Aorta (tissue), 5 donors: ENCODE measurements at places on chromosomes 4 and X. TPM values are rescaled to one million over a fixed set of nuclear protein-coding genes. Genes with fewer than 3 reads are reported as not detected.

DNA sequence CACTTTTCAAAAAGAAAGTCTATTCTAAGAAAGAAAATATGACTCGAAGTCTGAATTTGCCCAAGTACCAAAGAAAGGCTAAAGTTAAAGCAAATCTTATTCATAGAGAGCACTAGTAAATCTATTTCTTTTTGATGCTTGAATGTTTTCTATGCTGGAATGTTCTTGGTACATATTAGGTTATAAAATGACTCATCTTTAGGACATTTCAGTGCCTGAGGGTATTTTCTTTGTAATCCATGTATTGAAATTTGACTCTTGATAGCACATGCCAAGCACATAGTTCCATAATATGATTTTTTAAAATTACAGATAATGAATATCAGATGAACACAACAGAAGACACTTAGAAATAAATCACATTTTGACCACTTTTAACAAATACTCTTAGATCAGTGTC is 232.8 kb downstream of the TRIML1 start:
- DNase-seq = no peak

GRCh38 chr4:53185869-53186585 is 179.8 kb downstream of the SCFD2 start:
- no peak for DNase-seq

- DNase-seq = no peak
Measured at GRCh38 chr4:27921231-27921630, 1060.6 kb downstream of the STIM2 start.

DNA sequence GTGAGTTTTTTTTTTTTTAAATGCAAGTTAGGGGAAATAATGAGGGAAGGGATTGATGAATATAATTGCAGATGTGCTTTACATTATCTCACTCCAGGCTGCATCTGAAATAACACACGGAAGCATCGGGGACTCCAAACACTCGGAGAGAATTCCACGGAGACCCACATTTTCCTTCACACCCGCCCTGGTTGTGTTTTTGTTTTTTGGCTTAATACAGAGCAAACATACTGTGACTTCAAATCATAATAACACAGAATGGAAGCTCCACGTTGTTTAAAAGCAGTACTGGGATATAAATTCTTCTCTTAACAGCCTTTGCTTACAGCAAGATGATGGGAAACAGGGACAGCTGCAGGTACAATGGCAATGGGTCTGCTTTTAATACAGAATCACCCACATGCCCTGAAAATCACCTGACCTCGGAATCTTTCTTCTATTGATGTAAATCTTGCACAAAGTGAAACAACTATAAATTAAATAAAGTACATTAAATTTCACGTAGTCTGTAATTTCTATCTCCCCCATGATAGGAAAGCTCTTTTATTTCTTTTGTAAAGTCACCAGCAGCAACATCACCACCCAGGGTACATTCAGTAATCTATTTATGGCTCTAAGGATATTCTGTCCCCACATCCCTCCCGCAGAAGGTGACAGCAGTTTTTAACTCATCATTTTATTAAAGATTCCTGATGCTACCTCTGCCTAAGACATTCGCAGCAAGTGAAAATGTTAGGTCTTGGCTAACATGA is 119.3 kb downstream of the ZNF827 start:
- no peak for DNase-seq

GRCh38 chr4:148305751-148306150 is 136.5 kb downstream of the NR3C2 start:
- DNase-seq = no peak

GRCh38 chrX:39705290-39705689 is 392.5 kb downstream of the BCOR start:
- peak; percentile 81 for DNase-seq

DNA sequence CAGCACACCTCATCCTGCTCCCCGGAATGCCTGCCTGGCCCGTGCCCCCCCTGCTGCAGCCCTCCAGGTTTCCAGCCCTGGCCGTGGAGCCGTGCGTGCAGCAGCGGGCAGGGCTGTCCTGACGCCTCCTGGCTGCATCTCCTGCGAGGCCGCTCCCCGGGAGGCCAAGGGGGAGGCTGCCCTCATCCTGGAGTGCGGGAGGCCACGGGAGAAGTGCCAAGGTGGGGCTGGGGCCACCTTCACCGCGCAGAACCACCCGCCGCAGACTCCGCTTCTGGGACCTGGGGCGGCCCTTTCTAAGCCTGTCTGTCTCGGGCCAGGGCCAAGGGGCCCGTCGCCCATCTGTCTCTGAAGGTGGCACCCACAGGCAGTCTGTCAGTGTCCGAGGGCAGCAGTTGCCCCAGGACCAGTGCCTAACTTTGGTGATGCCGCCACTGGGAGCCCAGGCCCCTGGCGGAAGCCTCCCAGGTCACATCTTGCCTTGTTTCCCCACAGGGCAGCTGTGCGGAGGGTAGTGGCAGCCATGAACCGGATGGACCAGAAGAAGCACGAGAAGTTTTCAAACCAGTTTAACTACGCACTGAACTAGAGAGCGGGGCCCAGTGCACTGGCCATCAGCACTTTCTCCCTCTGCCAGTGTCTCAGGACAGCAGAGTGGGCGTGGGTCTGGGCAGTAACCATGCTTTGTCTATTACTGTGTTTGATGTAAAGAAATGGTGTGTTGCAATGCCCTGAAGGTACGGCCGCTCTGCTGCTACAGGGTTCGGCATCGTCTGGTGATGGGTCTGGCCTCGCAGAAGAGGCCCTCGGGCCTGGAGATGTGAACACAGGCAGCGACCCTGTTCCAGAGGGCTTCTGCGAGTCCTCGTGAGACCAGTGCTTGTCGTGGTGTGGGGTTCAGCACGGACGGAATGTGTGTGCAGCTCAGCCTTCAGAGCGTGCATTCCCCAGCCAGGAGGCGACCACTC is 20.6 kb downstream of the NKX1-1 start:
- DNase-seq = peak; percentile 34

- DNase-seq = peak; percentile 66
Measured at GRCh38 chr4:7381890-7382633, 52.7 kb downstream of the PSAPL1 start.

DNA sequence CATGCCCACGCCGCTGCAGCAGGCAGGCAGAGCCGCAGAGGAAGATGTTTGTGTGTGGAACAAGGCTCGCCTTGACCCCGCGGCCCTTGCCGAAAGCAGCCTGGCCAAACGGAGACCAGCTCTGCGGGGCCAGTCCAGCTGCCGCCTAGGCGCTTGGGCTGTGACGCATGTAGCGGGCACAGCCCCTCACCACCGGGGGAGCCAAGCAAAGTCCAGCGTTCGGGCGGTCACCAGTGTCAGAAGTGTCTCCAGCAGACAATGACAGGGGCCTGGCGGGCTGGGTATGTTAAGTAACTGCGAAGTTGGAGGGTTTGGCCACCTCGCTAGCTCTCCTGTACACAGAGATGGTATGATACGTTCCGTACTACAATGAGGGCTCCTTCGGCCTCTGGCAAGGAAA is 1.3 kb downstream of the AMER1 start:
- peak; percentile 53 for DNase-seq

- no peak for DNase-seq
Measured at GRCh38 chr4:38109896-38110295, 149.7 kb downstream of the PTTG2 start.

GRCh38 chr4:127441571-127441970 is 191.2 kb upstream of the INTU start:
- DNase-seq = no peak

DNA sequence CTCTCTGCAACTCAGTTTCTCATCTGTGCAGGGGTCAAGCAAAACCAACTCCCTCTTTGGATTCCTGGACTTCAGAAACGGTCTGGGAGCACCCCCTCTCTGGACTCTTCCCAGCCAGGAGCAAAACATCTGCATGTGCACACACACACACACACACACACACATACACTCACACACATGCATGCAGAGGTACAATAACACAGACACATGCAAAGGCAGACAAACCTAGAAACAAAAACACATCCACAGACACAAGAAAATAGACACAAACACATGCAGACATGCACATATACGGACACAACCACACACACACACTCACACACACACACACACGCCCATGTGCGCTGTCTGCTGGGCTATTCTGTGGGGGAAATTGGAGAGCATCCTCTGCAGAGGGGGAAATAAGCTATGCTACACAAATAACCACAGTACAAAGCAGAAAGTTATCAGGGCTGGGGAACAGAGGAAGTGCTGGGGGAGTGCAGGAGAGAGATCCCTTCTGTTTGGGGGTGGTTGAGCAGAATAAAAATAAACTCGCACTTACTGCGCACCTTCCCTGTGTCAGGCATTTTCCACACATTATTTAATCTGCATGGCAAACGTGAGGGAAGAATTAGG is 19.9 kb downstream of the IQSEC2 start:
- no peak for DNase-seq

DNA sequence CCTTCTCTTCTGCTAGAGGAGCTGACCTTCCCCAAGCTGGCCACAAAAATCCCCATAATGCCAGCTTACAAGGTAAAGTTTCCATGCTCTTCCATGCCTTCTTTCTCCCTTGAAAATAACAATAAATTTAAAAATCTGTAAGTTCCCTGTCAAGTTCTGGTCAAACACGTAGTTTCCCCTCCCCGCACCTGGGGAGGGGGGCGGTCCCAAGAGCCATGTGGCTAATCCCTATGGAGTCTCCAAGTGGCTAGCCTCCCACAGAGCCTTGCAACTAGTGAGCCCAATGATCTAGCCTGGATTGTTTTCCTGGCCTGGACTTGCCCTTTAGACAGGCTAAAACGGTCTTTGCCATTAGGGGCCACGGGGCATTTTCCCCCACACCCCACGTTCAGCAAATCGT is 2.1 kb upstream of the NRK start:
- DNase-seq = no peak

DNA sequence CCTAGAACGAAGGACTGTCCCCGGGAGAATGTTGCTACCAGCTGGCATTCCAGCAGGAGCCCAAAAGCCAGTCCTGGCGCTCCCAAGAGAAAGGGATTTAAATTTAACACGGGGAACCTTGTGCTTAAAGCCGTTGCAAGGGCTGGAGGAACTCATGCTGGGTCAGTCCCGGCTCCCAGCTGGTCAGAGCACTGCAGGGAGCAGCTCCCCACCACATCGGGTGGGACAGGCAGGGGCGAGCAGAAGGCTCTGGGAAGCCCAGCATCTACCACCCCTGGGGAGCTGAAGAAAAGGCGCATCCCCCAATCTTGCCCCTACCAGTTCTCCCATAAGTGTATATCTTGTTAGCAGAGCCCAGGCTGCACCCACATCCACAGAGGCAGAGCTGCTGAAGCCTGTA is 15.7 kb downstream of the CFAP99 start:
- DNase-seq = no peak

DNA sequence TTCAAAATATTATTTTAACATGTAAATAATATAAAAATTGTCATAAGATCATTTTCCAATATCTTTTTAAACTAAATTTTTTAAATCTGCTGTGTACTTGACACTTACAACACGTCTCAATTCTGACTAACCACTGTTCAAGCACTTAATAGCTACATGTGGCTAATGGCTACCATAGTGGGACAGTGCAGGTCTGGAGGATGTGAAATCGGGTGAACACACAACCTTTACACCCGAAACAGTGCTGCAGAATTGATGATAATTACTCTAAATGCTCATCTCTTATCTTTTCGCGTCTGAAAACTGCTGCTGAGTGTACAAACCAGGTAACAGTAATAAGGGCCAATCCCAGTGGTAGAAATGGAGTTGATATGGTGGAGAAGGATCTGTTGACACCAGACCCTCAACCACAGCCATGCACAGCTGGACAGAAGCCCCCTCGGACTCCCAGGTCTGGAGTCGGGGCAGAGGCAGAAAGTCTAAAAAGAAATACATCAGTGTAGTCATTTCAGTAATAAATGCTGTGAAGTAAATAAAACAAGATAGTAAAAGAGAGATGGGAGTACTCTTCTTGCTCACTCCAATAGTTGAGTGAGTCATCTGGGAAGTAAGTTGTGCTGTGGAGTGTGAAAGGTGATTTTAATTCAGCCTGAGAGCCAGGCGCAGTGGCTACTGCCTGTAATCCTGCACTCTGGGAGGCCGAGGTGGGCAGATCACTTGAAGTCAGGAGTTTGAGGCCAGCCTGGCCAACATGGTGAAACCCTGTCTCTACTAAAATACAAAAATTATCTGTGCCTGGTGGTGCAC is 150.0 kb downstream of the CBR4 start:
- no peak for DNase-seq

- no peak for DNase-seq
Measured at GRCh38 chr4:154485127-154485773, 6.3 kb downstream of the DCHS2 start.

- no peak for DNase-seq
Measured at GRCh38 chr4:133498149-133498548, 349.1 kb downstream of the PCDH10 start.

DNA sequence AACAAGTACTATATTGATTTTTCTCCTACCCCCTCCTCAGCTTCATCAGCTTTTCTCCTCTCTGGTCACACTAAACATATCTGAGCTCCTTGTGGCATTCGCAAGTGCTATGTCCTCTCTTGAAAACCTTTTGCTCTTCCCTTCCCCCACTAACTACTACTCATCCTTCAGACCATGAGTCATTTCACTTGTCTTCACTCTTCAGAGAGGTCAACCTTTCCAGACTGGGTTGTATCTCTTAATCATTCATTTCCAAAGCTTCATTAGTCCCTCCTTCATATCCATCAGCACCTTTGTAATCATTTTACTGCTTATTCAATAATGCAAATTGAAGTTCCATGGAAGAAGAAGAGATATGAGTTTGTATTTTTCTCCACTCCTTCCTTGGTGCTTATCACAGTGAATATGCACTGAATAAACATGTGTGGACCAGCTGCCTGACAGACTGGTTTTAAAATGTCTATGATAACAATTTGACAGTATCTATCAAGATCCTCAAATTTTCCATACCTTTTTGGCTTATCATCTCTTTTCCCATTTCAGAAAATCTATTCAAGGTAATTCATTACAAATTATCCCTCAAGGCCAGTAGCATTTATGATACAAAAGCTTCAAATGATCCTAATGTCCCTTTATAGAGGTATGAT is 28.4 kb downstream of the DDX60L start:
- DNase-seq = no peak

GRCh38 chr4:14023036-14023435 is 395.5 kb upstream of the BOD1L1 start:
- no peak for DNase-seq

DNA sequence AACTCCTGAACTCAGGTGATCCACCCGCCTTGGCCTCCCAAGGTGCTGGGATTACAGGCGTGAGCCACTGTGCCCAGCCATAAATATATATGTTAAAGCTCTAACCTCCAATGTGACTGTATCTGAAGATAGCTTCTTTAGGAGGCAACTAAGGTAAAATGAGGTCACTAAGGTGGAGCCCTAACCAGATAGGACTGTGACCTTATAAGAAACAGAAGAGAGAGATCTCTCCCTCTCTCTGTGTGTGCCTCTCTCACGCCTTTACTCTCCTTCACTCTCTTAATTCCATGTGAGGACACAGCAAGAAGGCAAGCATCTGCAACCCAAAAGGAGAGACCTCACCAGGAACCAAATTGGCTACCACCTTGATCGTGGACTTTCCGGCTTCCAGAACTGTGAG is 926 bp upstream of the MAGIX start:
- DNase-seq = no peak

- no peak for DNase-seq
Measured at GRCh38 chrX:68299898-68300297, 133.4 kb downstream of the OPHN1 start.

Gene IL13RA2
- total RNA-seq = 7.3 TPM

Gene FHIP1A
- total RNA-seq = 2.8 TPM

Gene CCKAR
- not detected for total RNA-seq

Gene KDM5C
- 118 TPM for total RNA-seq

Gene TMEM150C
- total RNA-seq = 6.5 TPM

Gene PF4V1
- total RNA-seq = 0.88 TPM

Gene PAGE2
- not detected for total RNA-seq
